ENCODE measurements at places on chromosomes 5 and 9. TPM values are rescaled to one million over a fixed set of nuclear protein-coding genes. Genes with fewer than 3 reads are reported as not detected.

BAG1 gene
- 103 TPM for total RNA-seq

PCDHB7 gene
- total RNA-seq = 5.5 TPM

DNA sequence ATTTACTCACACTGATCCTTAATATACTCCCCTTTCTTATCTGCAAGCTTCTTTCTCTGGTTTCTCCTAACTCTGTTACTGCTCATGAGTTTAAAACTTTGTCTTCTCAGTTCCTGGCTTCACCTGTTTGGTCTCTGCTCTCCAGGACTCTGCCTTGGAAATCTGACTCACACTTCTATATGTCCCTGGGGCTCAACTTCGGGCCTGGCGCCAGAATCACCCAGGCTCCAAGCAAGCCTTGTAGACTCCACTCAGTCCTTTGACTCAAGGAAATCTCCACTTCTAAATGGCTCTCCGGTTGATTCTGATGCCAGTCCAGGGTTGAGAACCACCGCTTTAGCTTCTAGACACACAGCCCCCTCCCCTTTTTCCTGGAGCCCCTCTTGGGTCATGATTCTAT lies 57.8 kb downstream of the TMC1 start:
- no peak for DNase-seq

TESK1 gene
- total RNA-seq = 61.1 TPM

DNA sequence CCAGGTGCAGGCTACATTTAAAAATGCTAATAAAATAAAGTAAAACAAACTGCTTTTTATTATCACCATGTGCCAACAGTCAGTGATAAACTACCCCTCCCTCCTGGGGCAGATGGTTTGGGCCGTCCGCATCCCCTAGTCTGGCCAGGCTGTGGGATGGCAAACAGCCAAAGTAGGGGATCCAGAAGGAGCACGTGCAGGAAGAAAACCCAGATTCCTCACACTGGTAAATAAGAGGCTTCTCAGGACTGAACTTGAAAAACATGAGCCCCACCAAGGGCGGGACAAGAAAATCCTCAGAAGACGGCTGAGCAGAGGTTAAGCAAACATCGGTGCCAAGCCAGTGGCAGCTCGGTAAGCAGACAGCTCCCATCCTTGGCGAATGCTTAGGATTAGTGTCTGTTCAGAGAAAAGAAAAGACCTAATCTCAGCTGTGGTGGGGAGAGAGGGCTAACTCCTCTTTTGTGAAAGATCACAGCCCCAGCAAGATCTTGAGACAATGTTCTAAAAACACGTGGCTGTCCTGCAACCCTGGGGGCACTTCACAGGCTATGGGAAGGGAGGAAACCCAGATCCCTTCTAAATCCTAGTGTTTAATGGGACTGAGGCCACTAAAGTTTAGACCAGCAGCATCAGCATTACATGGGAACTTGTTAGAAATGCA lies 46.5 kb upstream of the GDNF start:
- no peak for DNase-seq

DNA sequence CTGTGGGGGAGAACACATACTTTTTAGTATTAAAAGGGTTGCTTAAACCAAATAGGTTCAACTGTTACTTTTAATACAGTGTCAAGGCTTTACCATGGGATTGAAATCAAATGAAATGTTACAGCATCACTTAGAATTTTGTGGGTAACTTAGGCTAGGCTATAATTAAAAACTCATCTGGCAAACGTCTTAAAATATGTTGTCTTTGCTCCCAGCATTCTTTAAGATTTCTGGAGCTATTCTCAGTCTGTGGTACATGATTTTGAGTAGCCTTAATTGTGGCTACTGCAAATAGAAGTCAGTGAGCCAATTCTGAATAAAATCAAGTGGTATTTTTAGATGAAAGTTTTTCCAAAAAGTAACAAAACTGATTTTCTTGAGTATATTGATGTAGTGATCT lies 30.7 kb downstream of the UHRF2 start:
- no peak for DNase-seq

- no peak for DNase-seq
These were observed 207.3 kb downstream of the TMEM38B start for GRCh38 chr9:105901514-105902109.

- DNase-seq = no peak
These were observed 10.1 kb downstream of the DAP start for GRCh38 chr5:10750909-10751308.

OR4F3 gene
- not detected for total RNA-seq

GRCh38 chr5:80482578-80482977 lies 5.3 kb upstream of the FAM151B start:
- DNase-seq = no peak

DNA sequence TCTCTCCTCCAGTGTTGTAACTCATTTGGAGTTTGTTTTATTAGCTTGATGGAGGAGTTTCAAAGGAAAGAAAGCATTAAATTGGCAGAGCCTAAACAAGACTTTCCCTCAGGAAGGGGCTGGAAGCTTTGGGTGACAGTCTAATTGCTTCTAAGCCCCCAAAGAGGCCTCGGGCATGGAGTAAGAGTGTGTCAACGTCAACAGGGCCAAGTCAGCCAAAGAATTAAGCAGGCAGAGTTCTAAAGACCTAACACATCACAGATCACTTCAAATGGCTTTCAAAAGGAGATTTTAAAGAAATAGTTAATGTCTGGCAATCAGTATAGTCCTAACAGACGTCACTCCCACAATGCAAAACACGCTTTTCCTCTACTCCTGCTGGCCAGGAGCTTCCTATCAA lies 234.5 kb downstream of the EFNA5 start:
- no peak for DNase-seq

OR1K1 gene
- not detected for total RNA-seq

ATOSB gene
- total RNA-seq = 21.6 TPM

GRCh38 chr5:53991942-53992341 lies 318.4 kb downstream of the ARL15 start:
- DNase-seq = no peak

SLCO4C1 gene
- total RNA-seq = 0.37 TPM

- no peak for DNase-seq
These were observed 179.9 kb downstream of the ST8SIA4 start for GRCh38 chr5:100723229-100723628.

MAMDC2 gene
- total RNA-seq = 48.1 TPM

CD14 gene
- 68.8 TPM for total RNA-seq

- no peak for DNase-seq
These were observed 17.3 kb upstream of the XPA start for GRCh38 chr9:97714435-97714834.

C9 gene
- total RNA-seq = 0.19 TPM

DNA sequence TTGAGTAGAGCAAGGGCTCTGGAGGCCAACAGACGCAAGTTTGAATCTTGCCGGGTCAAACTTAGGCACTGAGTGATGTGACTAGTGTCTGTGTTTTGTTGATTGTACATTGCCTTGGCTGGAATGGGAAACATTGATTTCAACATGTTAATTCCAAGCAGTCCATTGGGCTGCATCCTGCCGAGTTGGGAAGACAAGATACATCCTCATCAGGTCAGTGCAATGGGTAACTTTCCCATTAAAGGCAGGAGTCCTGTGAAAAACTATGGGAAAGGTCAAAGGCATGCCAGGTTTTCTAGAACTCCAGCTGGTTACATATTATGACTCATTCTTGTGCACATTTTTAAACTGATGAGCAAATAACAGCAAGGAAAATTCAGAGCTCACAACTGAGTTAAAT lies 126.5 kb upstream of the ABCA1 start:
- no peak for DNase-seq

DOCK2 gene
- total RNA-seq = 26.0 TPM

DNA sequence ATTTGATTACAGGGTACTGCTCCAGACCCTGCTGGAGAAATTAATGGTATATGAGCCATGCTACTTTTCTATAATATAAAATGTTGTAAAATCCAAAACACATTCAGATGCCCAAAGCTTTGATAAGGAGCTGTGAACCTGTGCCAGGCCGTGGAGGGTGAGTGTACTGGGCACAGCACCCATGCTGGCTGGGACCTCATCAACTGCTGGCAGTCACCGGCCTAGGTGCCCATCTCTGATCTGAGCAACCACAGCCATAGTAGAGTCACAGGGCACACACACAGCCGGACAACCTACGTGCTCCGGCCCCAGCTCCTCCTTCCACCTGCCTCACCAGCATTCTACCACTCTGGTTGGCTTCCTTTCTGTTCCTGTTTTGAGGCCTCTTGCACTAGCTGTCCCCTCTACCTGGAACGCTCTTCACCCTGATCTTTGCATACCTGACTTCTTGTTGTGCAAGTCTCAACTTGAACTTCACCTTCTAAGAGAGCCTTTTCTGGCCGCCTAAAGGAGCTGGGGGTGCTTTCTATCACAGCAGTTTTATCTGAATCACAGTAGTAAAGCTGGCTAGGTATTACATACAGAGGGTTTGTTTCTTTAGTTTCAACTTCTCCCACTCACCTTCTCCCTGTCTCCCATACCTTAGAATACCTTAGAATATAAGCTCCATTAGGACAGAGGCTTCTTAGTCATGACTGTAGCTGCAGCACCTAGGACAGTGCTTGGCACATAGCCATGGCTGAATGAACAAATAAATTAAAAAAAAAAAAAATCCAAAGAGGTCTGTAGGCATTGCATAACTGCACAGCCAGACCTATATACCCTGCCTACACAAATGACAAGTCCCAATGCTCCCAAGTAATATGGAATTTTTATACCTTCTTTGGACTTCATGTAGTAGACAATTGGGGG lies 51.7 kb downstream of the MED27 start:
- no peak for DNase-seq

DNA sequence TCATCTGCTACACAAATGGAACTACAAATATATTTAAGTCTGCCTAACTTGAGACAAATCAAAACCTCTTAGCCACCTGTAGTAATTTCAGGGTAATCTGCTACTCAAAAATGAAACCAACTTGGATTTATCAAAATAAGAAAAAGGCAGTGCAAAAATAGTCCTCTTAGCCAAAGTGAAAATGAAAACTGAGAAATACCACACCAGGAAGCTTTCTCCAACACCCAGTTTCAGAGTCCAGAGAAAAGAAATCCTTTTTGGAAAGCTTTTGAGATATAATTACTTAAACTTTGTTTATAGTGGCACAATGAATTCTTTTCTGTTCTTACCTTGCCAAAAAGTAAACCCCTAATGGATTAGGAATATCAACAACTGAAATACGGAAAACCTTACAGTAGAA lies 990.4 kb downstream of the EFNA5 start:
- DNase-seq = no peak

DNA sequence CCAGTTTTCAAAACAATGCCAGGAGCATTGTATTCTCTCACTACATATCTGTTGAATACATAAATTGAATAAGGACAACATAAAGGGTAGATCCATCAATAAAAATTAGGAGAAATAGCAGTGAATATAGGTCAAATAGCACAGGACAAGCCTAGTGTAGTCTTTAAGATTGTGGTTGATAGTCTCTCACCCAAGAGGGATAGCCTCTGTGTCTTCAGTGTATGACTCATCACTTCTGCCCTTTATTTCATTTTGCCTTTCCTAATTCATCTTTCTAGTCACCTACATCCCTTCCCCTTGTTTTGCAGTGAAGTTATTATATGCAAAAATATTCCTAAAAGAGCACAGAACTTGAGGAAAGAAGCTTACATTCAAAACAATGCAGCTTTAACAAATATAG lies 335.0 kb upstream of the TUSC1 start:
- DNase-seq = no peak

NUTM2F gene
- total RNA-seq = not detected

SPINK7 gene
- not detected for total RNA-seq

SHOC1 gene
- total RNA-seq = not detected

GABRG2 gene
- total RNA-seq = not detected

DNA sequence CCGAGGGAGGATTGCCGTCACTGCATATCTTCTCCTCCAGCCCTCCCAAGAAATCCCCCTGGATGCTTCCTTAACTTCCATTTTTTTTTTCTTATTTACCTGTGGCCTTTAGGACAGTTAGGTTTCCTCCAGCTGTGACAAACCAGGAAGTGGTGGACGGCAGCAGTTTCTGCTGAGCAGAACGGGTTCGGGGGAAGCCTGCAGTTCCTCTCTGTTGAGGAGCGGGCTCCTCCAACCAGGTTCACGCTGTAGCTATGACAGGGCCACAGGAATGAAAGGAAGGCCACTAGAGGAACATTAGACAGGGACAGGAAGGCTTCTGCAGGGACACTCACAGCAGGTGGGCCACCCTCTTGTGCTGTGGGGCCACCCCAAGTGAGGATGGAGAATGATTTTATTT lies 76.7 kb upstream of the SYK start:
- no peak for DNase-seq

C5 gene
- total RNA-seq = 5.9 TPM

DNA sequence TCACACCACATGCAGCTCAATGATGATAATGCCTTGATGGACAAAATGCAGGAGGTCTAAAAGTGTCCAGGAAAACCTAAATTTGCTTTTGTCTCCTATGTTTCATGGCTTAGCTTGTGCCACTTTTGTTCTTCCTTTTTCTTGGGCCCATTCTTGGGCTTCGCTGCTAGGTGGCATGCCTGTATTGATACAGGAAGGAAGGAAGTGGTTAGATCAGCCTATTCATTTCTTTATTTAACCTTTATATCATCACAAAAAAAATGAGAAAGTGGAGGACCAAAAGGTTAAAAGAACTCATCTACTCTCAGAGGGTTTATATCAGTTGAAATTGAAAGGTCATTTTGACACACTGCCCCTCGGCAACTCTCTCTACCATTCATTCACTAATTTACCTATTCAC lies 260.2 kb downstream of the ARHGAP26 start:
- DNase-seq = no peak
